ENCODE measurements at places on chromosomes 1 and 21.
A peak's percentile ranks its signal among the peaks of the same experiment; 100 is the strongest.

- no peak for DNase-seq
Measured at GRCh38 chr1:238681451-238681850, 704.9 kb upstream of the CHRM3 start.

DNA sequence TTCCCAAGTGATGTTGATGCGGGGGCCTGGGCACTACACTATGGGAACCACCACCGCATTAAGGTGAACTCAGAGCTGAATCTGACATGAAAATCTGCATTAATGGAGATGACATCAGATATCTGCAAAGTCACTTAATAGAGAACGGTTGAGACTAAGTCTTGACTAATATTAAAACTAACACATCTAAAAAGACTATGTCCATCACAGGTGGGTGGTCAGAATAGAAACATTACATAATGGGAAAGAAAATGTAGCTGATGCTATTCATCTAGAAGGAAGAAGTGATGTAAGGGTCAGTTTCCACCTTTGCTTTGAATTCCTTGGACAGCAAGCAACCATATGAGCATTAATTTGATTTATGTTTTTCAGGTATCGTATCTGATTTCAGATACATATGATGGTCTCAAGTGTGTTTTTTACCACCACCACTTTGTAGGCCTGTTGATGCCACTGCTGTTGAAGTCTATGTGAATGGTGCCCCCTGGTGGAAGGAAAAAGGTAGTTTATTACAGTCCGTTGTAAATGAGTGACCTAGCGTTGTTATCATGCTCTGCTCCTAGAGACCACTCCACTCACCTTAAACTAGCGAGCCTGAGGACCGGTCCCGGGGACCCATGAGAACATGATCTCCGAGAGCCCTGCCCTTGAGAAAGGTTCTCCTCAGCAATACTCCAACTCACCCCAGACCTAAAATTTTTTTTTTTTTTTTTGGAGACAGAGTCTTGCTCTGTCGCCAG lies 73.5 kb downstream of the BACH1 start:
- peak; percentile 16 for DNase-seq

DNA sequence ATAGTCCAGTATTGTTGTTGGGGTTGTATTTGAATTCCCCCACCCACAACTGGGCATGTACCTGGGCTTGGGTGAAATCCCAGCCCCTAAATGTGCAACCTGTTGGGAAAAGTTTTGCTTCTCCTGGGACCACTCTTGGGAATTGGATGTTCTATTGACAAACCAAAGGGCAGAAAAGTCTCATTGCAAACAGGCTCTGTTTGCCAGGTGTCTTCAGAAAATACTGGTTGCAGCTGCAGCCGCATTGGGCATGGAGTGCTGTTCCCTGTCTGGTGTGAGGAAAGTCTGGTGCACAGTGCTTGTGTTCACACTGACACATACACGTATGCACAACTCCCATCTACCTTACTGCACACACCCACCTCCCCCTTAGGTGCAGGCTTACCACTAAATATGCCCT lies 12.1 kb downstream of the PTPRU start:
- no peak for DNase-seq

- DNase-seq, result no peak
Measured at GRCh38 chr21:31092832-31093625, 54.8 kb upstream of the KRTAP19-8 start.

GRCh38 chr1:244322791-244323521 lies 128.8 kb downstream of the ADSS2 start:
- peak; percentile 86 for DNase-seq

GRCh38 chr1:78645723-78646122 lies 3.9 kb upstream of the IFI44 start:
- no peak for DNase-seq

GRCh38 chr1:208030288-208031091 lies 119.6 kb upstream of the CD34 start:
- DNase-seq, result no peak

GRCh38 chr1:154880671-154881070 lies 10.6 kb upstream of the KCNN3 start:
- DNase-seq, result no peak

DNA sequence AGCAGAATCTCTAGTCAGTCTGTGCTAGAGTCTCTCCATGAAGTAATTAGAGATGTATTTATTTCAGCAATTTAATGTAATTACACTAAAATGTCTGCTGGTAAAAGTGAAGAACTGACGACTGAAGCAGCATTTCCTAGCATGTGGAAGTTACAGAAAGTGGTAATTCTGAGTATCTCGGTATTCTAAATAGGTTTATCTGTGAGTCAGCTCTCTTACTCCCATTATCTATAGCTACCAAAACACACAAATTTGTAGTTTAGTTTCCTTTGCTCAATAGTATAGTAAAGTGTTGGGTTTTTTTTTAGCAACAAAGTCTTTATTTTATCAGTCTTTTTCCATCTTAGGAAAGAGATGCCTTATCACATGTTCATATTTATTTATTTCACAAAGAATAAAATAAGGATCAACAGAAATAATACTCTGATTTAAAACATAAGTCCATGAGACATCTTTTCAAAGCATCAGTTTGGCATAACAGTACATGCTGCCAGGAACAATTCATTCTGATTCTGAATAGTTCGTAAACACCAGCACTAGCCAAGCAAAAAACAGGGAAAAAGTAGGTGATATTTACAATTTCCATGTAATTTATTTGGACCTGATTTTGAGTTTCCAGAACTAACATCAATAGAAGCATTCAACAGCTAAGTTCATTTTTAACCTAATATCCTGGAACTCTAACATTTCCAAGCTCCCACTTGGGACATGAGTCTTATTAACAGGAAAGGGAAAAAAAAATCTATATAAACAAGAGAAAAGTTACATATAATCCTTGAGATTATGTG lies 76.3 kb downstream of the KCNT2 start:
- no peak for DNase-seq

DNA sequence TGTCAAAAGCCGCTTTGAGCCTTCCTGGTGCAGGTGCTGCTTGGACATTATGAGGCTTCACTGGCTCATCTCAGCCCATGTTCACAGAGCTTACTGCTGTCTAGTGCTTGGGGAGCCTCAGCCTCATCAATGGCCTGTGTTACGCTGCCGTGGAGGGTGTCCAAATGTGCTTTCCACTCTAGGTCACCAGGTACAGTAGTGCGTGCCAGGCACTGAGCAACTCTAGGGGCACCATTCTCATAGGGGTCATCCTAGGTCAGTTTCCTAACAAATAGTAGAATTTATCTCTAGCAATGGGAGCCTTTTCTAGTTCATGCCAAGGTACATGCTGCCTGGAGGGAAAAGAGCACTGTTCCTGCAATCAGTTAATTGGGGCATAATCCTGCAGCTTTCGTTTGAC lies 193.8 kb downstream of the DYRK1A start:
- DNase-seq, result no peak

DNA sequence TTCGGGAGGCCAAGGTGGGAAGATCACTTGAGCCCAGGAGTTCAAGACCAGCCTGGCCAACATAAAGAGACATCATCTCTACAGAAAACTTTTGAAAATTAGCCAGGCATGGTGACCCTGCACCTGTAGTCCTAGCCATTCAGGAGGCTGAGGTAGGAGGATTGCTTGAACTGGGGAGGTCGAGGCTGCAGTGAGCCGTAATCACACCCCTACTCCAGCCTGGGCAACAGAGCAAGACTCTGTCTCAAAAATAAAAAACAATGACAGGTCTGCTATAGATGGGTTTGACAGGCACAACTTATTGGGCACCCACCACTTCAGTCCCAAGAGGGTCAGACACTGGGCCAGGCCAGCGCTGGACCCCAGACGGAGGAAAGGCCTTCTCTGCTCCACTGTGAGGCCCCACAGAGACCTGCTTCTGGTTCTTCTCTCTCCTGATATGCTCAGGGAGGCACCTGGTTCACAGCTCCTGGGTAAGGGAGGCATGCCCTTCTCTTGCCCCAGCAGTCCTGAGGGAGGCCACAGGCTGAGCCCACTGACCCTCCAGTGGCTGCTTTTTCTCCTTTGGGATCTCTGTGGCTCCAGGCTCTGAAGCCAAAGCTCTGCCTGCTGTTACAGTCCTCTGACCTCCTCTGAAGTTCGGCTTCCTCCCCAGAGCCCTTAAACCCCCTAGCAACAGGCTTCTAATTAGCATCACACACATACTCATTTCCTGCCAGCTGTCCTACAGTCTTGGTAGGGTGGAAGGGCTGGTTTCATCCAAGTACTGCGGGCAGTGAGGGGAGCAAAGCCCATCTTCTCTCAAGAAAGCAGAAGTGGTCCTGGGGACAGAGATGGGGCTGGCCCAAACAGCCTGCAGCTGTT lies 14.4 kb downstream of the S100A16 start:
- no peak for DNase-seq

- no peak for DNase-seq
Measured at GRCh38 chr1:220966881-220967611, 87.8 kb downstream of the HLX start.

DNA sequence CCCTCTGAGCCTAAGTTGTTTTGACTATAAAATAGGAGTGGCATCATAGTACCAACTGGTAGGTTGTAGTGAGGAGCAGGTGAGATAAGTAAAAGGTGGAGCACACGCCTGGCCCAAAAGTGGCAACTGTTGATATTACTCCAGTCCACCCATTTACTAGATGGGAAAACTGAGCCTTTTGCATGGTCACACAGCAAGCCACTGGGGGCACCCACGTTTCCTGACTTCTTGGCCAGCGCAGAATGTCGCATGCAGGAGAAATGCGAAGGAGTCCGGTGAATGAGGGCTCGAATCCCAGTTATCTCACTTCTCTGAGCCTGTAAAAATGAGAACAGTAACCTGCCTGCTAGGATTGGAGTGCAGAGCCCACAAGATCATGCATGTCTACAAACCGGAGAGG lies 20.8 kb downstream of the GRHL3 start:
- no peak for DNase-seq

GRCh38 chr1:30102605-30103004 lies 620.8 kb downstream of the MATN1 start:
- no peak for DNase-seq

- DNase-seq, result no peak
Measured at GRCh38 chr1:173255214-173255813, 48.2 kb upstream of the TNFSF4 start.

- DNase-seq, result no peak
Measured at GRCh38 chr1:171934664-171935063, 93.4 kb downstream of the DNM3 start.

GRCh38 chr1:88649932-88650331 lies 34.1 kb upstream of the PKN2 start:
- no peak for DNase-seq

Measured in SW 1271 (cell line).